AG04450 (cell line): ENCODE measurements at places on chromosomes 4 and X.

DNA sequence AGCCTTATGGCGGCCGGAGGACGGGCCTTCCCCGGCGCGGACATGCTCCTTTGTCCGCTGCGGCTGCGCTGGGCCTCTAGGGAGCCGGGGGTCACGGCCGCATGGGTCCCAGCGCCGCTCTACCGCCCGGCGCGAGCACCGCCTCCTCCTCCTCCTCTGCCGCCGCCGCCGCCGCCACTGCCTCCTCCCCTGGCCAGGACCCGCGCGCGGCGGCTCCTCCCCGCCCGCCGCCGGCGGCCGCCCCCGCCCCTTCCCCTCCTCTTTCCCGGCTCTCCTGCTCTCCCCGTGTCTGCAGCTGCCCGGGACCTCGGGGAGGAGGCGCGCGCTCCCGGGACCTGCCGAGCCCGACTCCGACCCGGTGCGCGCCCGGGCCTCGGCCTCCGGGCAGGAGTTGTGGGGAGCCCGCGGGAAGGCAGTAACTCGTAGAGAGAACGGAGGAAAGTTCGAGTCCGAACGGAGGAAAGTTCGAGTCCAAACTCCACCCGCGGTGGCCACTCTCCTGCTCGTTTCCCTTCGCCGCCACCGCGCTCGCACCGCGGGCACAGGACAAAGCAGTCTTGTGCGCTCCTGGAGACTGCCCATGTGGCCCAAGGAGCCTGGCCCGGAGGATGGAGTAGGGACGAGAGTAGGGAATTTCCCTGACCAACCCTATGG is at the start of gene ADGRA3:
Gene ADGRA3 (minus strand): TSS at position 179 of the 654 bp plus-strand sequence. CDS start 282 bp downstream, outside the sequence.
- DNase-seq: no peak

DNA sequence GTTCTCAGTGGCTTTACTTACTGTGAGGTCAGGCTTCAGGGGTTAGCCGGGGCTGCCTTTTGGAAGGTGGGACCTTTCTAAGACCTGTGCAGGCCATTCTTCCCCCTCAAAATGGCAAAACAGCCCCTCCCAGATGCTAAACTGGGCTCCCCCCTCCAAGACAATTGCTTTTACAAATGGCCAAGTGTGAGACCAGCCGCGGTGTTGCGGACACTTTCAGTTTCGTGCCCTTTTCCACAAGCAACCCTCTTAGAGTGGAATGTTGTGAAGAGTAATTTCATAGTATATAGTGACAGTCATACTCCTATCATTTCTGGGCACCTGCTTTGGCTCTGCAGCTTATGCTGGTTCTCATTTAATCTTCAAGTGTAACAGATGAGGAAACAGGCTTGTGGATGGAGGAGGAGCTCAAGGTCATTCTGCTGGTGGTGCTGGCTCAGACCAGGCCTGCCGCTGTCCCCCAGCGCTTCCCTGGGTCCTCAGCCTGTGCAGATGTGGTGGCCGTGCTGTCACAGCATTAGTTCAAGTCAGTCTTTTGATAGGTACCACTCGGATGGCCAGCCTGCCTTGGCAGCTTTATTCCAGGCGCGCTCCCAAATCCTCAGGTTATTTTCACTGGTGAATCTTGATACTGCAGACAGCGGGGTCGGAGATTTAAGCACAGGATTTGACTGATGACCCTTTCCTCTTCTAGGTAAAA is 55.0 kb upstream of the TADA2B start:
- DNase-seq: no peak

DNA sequence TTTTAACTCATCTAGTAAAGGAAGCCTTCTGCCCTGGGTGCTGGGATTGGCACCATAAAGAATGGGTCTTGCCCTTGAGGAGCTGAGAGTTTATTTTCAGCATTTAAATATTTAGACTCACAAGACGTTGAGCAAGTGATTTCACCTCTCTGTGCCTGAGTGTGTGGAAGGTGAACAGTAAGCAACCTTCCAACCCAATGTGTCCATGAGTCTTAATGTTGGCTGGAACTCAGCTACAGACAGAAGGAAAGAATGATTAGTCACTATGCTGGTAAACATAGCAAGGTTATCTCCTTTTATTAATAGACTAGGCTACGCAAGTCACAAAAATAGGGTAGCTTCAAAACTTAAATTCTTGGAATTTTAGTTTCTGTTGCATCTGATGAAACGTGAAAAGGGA is 277.4 kb upstream of the GATB start:
- peak; percentile 64 for DNase-seq

DNA sequence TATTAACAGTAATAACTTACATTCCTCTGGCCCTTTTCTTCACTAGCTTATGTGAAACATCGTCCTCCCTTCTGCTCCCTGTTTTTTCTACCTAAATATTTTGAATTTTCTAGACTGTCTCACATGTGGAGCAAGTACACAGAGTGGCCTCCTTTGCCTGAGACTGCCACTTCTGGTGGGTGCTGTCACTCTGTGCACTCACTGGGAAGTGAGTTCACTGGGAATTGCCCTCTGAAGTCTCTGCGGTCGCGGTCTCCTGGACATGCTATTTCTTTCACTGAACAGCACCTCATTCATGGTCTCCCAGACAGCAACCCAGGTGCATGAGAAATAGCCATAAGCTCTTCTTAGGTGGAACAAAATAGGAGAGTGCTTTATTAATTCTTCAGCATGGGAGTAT is 1179.7 kb upstream of the ADGRL3 start:
- DNase-seq: no peak

- no peak for DNase-seq
Observed at GRCh38 chr4:178293601-178294000, 851.4 kb upstream of the AGA start.
